OCI-LY7 (cell line): ENCODE measurements at places on chromosomes 3 and 15. TPM values are rescaled to one million over a fixed set of nuclear protein-coding genes. Genes with fewer than 3 reads are reported as not detected.

- DNase-seq: no peak
These were observed 32.0 kb downstream of the IQSEC1 start for GRCh38 chr3:13041113-13041776.

- DNase-seq: no peak
These were observed 21.6 kb downstream of the QTRT2 start for GRCh38 chr3:114078126-114078525.

DNA sequence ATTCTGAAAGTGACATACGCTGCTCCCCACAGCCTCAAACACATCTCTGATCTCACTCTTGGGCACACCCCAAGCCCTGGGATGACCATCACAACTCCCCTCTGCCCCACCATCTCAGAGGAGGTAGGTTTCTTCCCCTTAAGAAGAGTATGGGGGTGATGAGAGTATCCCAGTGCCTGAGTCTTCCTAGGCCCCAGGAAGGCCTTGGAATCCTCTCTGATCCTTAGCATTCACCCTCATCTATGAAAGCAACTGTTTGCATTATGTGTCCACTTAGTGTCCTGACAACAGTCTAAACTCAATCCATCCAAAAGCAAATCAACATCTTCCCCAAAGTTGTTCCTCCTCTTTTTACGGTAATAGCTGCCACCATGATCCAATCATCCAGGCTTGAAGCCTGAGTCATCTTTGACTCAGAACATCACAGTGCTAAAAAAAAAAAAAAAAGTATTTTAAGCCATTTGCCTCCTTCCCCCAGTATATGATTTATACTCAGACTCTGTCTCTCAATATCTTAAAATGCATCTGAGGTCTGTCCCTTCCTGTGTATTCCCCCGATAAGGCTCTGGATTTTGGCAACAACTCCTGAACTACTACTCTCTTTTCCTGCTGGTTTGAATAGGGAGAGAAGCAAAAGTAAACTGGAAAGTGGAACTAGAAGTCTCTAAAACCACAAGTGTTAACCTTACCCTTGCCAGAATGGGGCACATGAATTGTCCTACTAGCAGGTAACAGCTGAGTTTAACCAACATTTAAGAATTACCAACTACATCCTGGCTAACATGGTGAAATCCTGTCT, 22.5 kb downstream of the POPDC2 start:
- no peak for DNase-seq

GRCh38 chr3:79516795-79517194, 251.0 kb downstream of the ROBO1 start:
- DNase-seq: no peak

- DNase-seq: no peak
These were observed 9.4 kb downstream of the AAGAB start for GRCh38 chr15:67244971-67245478.

The FBN1 gene
- 0.68 TPM in 2 replicates for total RNA-seq

- DNase-seq: no peak
These were observed 149.9 kb downstream of the CFAP20DC start for GRCh38 chr3:58899953-58900298.

The SCAMP5 gene
- total RNA-seq: 43.7 and 51.6 TPM in 2 replicates

DNA sequence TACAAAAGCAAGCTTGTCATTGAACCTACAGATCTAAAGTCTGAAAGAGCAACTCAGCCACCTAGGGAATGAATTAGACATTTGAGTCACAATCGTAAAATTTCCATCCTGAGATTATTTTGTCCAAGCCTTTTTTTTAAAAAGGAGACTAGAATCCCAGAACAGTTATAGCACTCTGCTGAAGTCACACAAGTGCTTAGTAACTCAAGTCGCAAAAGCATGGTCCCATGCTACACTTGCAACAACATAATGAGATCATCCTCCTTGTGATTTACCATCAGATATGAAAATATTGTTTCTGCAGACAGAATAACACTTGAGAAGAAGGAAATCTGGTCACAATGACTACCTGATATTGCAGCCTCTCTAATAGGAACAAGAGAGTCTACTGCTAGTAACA, 106.7 kb downstream of the ZIC4 start:
- no peak for DNase-seq

DNA sequence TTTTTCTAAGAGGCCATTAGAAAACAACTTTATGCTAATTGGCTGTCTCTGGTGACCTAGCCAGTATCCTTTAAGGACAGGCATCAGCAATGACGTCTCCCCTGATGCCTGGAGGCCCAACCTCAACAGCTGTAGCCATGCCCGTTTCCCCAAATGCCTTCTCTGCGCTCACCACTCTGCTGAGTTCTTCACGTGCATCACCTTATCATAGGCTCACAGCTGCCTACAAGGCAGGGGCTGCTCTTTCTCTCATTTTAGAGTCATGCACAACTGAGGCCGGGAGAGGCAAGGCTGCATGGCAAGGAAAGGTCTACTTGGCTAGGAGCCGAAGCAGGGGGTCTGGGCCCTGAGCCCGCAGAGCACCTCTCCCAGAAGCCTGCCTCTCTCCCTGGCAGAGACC, 43.9 kb upstream of the SEC13 start:
- DNase-seq: no peak

DNA sequence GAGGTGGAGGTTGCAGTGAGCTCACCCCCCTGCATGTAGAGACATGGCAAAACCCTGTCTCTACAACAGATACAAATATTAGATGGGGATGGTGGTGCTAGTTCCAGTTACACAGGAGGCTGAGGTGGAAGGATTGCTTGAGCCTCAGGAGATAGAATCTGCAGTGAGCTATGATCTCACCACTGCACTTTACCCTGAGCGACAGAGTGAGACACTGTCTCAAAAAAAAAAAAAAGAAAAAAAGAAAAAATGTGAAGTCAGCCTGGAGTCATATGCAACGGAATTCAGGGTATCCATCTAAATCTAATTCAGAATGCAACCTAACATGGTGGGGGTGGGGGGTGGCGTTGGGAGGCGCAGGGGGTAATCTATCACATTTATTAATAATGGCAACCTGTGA, 37.1 kb upstream of the NR2F2 start:
- DNase-seq: no peak
